Brain pericyte (primary cell): ENCODE measurements at places on chromosomes 6 and 20.

DNA sequence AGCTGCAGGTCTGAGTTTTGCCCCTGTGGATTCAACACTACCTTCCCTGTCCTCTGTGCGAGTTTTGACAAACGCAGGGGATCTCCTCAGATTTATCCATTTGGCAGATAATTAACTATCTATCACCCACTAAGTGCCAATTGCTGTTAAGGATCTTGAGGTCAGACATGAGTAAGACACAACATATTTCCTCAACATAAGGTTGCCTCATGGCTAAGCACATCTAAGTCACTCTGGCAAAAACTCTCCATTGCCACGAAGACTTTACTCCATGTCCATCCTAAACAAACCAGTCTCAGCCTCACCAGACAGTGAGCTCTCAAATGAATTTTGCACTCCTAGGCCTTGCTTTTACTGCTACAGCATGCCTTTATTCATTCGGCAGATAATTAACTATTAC lies 408.4 kb downstream of the MAFB start:
- DNase-seq, result no peak

DNA sequence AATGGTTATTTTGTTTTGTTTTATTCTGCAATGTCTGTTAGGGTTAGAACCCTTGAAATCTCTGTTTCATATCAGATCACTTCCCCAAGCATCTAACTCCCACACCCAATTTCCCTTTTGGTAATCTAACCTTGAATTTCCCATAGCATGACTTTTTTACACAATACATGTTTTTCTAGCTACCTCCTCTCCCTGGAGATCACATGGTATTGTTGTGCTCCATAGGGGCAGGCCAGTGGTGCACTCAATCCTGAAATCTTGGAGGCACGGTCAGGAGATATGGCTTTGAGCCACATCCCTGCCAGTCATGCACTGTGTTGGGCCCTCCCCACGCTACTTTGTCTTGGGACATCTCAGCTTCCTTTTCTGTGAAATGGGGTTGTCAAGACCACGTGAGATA lies 36.7 kb upstream of the NNAT start:
- no peak for DNase-seq

DNA sequence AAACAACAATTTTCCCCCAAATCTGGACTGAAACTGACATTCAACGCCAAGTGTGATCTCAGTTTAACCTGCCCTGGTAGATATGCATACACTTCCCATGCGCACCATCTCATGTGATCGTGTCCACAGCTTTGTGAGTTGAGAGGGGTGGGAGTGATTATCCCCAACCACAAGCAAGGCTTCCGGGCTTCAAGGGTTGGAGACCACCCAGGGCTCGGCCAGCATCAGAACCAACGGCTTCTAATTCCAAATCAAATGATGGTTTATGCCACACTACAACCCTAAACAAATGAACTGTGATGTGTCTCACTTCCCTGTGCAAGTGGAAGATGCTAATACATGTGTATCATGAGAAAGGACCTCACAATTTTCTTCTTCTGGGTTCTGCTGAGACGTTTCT lies 515 bp upstream of the TGM3 start:
- no peak for DNase-seq

- no peak for DNase-seq
These were observed 29.4 kb downstream of the LAMA5 start for GRCh38 chr20:62337558-62338293.

DNA sequence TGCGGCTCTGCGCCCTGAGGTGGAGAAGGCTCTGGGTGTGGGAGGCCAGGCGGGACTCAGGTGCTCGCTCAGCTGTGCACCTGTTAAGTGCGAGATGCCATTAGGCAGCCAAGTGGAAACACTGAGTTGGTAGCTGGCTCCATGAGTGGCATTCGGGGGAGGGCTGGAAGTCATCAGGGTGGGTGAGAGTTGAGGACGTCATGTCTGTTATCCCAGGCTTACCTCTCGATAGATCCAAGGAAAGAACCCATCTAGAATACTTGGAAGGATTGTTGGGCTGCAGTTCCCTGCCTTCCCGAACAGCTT lies 41.3 kb downstream of the TAF8 start:
- no peak for DNase-seq

DNA sequence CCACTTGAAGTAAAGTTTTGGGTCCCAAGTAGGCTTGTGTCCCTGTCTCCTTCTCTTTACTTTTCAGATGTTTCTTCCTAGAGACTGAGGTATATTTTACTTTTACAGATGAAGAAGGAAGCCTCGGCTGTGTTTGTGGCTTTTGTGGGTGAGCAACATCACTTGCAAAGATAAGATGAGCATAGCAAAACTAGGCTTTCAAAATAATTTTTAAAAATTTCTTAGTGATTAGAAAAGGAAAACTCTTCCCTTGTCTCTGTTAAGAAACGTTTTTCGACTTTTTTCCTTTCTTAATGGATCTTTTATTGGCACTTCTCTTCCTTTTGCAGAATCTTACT lies 7.6 kb downstream of the PTPN1 start:
- no peak for DNase-seq

GRCh38 chr6:105078386-105078708 lies 101.5 kb downstream of the POPDC3 start:
- DNase-seq, result no peak

DNA sequence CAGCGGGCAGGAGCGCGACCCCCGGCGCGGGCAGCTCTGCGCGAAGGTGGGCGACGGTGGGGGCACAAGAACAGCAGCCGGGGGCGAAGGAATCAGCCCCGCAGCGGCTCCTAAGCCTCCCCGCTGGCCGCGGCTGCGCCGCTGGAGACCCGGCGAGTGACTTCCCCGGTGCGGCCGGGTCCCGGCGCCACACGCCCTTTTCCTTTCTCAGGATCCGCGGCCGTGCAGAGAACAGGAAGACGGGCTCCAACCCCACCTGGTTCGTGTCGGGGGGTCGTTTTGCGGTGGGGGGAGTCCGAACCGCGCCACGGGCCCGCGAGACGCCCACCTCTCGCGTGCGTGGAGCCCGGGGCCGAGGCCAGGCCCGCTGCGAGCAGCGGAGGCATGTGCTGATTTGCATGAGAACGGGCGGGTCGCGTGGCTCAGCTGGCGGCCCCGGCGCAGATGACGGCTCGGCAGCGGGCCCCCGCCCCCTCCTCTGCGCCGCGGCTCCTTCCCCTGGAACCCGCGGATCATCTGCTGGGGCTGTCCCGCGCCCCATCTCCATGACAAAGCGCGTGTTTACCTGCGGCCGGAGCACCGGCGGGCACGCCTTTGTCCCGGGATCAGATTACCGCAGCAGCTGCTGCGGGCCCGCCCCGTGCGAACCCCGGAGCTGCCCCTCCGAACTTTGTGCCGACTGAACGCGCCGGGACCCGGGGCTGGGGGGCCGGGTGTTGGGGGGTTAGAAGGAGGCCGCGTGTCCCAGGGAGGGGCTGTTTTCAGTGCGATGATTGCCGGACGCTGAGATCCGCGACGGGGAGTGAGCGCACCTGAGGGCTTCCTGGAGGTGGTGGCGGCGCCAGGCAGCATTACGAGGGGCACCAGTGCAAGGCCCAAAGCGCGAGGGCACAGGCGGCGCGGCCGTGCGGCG lies 4.9 kb upstream of the DLL1 start:
- no peak for DNase-seq

GRCh38 chr20:50514750-50515149 lies 4.6 kb downstream of the PTPN1 start:
- no peak for DNase-seq

DNA sequence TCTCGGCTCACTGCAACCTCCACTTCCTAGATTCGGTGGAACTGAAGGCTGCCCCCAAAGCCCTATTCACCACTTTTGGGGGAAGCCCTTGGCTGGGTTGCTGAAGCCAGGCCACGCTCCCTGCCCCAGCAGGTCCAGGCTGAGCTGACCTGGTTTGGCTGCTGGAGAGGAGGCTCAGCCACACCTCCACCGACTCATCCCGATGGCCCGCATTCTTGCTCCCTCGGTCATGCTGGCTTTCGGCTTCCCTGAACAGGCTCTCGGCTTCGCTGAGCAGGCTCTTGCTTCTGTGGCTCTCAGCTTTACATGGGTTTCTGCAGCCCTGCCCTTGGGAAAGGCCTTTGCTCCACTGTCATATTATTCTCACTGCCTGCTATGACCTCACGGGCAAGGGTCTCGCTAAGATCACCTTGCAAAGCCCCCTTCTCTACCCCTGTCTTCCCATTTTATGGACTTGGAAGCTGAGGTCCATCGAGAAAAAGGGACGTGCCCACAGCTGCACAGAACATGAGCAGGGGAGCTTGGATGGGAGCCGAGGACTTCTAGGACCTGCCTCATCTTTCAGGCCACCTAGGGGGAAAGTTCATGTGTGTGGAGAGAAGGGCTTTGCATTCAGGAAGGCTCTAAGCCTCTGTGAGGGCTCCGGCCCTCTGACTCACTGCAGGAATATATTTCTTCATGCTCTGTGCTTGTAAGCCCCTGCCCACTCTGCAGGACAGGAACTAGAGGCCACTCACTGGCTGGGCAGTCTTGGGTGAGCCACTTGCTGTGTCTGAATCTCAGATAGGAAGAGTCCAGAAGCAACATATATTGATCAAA lies 15.6 kb downstream of the ARHGAP40 start:
- DNase-seq, result no peak
